ENCODE measurements at places on chromosomes 6 and 20. TPM values are rescaled to one million over a fixed set of nuclear protein-coding genes. Genes with fewer than 3 reads are reported as not detected.

The PI16 gene
- 19.8 TPM for total RNA-seq

The SPDEF gene
- not detected for total RNA-seq

The SUMO4 gene
- total RNA-seq: 0.52 TPM

The LTB gene
- total RNA-seq: 2.1 TPM

The PPIL6 gene
- total RNA-seq: 15.7 TPM

The RAET1L gene
- total RNA-seq: not detected

The LIN28B gene
- total RNA-seq: under 0.01 TPM

The GZF1 gene
- total RNA-seq: 11.0 TPM

The TPBG gene
- 6.3 TPM for total RNA-seq

The SIRPA gene
- total RNA-seq: 8.9 TPM

The PACRG gene
- 1.0 TPM for total RNA-seq

The ACSS1 gene
- 8.9 TPM for total RNA-seq

The BRD2 gene
- 36.5 TPM for total RNA-seq

The C2 gene
- total RNA-seq: 8.4 TPM

The SEL1L2 gene
- total RNA-seq: not detected

The TRIM38 gene
- total RNA-seq: 5.2 TPM

The CENPW gene
- total RNA-seq: 4.2 TPM

The PLA2G7 gene
- 1.6 TPM for total RNA-seq

The DACT2 gene
- 2.6 TPM for total RNA-seq

The CALHM5 gene
- 4.2 TPM for total RNA-seq

The IL17A gene
- total RNA-seq: not detected

The SLC17A3 gene
- total RNA-seq: not detected

Data from skeletal muscle tissue (tissue), 5 donors.